ENCODE measurements at places on chromosomes 1 and 21. TPM values are rescaled to one million over a fixed set of nuclear protein-coding genes. Genes with fewer than 3 reads are reported as not detected.

- no peak for DNase-seq
Measured at GRCh38 chr1:216766633-216767327, 43.6 kb upstream of the ESRRG start.

Gene WNT4
- total RNA-seq: 0.16 TPM

Gene ADGRL2
- total RNA-seq: 168 TPM

- no peak for DNase-seq
Measured at GRCh38 chr21:36229181-36229580, 72.6 kb downstream of the DOP1B start.

Gene ERRFI1
- 24.0 TPM for total RNA-seq

Gene GBP4
- total RNA-seq: not detected

Gene SGIP1
- 5.3 TPM for total RNA-seq

- DNase-seq: no peak
Measured at GRCh38 chr1:153536671-153537375, 1.0 kb upstream of the S100A6 start.

- DNase-seq: no peak
Measured at GRCh38 chr1:197649188-197649587, 126.1 kb downstream of the DENND1B start.

DNA sequence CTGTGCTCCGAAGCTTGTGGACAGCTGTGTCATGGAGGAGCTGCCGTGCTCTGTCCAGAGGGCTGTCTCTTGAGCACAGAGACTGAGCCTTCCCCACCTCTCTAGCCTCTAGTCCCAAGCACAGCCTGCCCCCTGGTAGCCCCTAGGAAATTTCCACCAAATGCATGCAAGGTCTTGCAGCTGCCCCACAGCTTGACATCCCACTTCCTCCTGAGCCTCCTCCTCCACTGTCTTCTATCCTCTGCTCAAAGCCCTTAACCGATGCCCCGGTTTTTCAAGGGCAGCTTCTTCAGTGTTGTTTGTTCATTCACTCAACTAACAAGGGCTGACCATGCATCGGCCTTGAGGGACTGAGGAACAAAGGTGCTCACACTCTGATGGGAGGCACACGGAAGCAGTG lies 20.6 kb upstream of the PROK1 start:
- DNase-seq: no peak

DNA sequence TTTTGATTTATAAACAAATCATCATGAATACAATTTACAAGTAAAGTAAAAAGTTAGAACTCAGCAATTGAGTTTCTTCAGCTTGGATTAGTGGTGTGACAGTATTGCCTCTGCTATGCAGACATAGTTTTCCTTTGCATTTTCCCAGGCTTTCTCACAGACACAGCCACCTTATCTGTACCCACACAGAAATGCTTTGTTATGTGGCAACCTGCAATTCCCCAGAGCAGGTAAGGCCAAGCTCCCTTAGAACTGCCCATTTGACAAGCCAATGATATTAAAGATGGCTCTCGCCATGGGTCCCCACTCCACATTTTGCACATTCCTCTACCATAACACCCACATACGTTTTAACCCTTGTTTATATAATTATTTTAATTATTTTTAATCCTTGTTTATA lies 14.2 kb downstream of the FMO5 start:
- no peak for DNase-seq

GRCh38 chr1:112251766-112252506 lies 144.1 kb upstream of the CTTNBP2NL start:
- DNase-seq: no peak

- no peak for DNase-seq
Measured at GRCh38 chr1:225757927-225758656, 19.5 kb upstream of the SRP9 start.

DNA sequence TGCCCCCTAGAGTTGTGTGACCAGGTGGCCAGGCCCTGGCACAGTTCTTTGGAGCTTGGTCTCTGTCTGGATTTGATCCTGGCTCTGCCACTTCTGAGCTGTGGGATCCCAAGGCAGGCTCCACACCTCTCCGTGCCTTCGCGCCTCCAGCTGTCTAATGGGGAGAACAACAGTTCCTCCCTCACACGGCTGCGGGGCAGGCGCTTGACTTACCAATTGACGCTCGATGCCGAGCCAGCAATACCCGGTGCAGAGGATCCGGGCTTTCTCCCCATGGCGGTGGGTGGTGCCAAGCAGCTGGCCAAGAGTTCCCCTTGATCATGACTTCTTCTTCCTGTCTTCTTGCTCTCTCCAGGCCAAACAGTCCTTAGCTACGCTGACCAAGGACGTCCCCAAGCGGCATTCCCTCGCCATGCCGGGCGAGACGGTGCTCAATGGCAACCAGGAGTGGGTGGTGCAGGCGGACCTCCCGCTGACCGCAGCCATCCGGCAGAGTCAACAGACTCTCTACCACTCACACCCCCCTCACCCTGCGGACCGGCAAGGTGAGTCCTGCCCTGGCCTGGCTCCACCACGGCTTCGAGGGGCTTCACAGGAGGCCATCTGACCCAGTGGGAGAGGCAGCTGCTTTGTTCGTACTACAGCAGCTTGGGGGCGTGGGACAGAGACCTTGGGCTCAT lies 97.7 kb upstream of the TMEM51 start:
- no peak for DNase-seq

Gene PPCS
- 32.6 TPM for total RNA-seq

DNA sequence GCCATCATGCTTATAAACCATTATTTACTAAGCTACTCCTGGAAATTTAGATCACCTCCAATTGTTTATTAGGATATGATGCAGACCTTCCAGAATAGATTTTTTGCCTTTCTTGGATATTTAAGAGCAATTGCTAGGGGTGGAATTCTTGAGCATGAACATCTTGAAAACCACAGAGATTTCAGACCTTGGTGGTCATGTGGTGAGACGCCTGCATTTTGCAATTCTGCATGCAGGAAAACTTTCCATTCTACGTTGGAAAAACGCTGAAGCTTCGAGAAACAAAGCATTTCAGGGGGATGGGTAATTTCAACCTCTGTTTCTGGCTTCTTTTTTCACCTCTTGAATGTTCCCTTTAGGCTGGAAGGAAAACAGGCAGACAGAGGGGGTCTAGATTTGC lies 596.3 kb downstream of the KIF26B start:
- DNase-seq: no peak

GRCh38 chr1:63892632-63893395 lies 119.0 kb downstream of the ROR1 start:
- DNase-seq: no peak
